ENCODE measurements at places on chromosomes 16 and 17.
A peak's percentile ranks its signal among the peaks of the same experiment; 100 is the strongest.

DNA sequence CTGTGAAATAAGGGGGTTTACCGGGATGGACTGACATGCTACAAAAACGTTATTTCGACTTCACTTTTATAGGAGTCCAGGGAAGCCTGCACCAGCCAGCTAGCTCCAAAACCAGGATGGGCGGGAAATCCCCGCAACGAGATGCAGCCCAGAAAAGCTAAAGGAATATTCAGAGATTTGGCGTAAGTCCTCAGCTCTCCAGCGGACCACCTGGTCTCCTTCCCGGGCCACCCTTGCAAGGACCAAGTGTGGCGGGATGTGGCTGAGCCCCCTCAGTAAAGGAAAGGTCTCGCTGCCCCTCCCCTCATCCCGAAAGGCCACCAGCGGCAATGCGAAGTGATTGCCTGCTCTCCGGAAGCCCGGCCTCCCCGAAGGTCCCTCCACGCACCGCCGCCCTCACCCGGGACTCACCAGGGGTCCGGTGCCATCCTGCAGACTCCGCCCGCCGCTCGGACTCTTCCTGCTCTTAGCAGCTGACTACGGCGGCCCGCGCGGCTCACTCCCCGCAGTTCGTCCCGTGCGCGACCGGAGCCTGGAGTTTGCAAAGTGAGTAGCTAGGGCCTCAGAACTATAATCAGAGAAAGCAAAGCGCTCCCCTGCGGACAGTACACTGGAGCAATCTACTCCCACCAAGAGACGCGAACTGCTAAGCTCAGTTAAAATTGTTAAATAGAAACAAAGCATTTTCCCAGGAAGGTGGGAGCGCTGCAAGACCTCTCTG lies at the start of gene STX8:
Gene STX8 (minus strand): TSS at position 440 of the 721 bp plus-strand sequence. CDS start 12 bp downstream, at position 428.
- peak; percentile 78 for DNase-seq

DNA sequence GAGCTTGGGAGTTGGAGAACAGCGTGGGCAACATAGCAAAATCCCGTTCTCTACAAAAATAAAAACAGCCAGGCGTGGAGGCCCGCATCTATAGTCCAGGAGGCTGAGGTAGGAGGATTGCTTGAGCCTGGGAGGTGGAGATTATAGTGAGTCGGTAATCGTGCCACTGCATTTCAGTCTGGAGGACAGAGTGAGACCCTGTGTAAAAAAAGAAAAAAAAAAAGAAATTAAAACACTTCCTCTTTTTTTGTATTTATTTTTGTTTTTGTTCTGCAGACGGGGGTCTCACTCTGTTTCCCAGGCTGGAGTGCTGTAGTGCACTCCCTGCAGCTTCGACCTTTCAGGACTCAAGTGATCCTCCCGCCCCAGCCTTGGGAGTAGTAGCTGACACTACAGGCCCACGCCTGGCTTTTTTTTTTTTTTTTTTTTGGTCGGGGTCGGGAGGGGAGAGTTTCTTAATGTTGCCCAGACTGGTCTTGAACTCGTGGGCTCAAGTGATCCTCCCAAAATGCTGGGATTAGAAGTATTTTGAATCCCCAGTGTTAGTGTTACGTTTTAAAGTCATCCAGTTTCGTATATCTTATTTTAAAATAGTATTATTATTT lies 1.5 kb downstream of the IST1 start:
- no peak for DNase-seq

DNA sequence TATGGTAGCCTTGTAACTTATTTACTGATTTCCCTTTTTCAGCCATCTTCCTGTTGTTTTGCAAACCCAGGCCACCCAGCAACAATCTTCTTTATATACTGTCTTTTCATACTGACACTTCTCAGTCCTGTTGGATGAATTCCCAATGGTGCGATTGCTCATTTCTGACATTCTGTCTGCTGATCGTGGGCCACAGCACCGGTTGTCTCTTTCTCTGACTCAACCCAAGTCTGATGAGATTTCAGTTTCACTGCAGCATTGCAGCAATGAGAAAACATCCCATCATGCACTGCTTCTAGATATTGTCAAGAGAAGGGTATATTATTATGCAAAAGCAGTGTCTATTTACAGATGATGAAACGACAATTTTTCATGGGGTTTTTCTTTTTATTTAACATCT lies 349.2 kb upstream of the HSBP1 start:
- DNase-seq: no peak

- no peak for DNase-seq
Measured at GRCh38 chr16:66616592-66616991, 12.1 kb downstream of the CMTM3 start.

DNA sequence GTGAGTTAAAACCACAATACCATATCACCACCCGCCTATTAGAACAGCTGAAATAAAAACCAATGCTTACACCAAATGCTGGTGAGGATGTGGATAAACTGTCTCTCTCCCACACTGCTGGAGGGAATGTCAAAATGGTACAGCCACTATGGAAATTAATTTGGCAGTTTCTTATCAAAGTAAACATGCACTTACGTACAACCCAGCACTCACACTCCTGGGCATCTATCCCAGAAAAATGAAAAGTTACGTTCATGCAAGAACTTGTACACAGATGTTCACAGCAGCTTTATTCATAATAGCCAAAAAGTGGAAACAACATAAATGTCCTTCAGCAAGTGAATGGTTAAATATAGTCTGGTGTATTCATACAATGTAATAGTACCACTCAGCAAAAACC lies 173.2 kb upstream of the MYOCD start:
- DNase-seq: no peak

DNA sequence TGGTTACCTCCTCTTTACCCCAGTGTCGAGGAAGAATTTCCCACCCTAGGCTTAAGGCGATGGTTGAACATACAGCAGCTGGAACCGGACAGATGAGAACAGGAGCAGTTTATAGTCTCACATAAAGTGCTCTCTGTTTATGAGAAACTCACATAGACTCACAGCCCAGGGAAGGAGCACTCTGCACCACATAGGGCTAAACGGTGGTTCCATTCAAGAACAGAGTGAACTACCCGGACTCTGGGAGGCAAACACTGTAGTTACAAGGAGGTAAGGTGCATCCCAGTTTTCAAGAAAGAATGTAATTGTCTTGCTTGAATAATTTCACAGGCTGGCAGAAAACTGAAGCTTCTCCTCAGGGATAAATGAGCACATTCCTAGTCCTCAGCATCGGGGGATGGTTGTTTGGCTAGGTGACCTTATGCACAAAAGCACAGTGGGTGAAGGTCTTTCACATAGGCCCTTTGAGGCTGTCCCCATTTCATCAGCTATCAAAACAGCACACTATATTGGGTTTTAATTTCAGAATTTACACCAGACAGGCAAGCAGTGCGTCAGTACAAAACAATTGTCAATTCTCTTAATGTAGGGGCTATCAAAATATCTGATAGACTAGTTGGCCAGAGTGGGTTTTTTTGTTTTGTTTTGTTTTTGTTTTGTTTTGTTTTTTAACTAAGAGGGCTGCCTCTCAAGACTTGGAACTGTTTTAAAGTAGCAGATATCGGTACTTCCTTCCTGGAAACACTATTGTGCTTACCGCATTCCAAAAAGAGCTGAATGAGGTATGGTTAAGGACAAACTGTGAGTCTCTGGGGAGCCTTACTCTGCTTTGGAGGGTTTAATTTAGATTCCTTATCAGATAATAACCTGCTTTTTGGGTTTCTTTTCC lies 918.1 kb upstream of the CDH8 start:
- no peak for DNase-seq

GRCh38 chr16:85856585-85856984 lies 42.4 kb upstream of the IRF8 start:
- DNase-seq: no peak

GRCh38 chr17:18947866-18948265 lies 4.1 kb upstream of the SLC5A10 start:
- DNase-seq: no peak

All from SHP77 (cell line).